ENCODE measurements at places on chromosomes 2 and 18.
A peak's percentile ranks its signal among the peaks of the same experiment; 100 is the strongest.

GRCh38 chr2:172926785-172927640 lies 148.6 kb upstream of the MAP3K20 start:
- DNase-seq: peak; percentile 14

DNA sequence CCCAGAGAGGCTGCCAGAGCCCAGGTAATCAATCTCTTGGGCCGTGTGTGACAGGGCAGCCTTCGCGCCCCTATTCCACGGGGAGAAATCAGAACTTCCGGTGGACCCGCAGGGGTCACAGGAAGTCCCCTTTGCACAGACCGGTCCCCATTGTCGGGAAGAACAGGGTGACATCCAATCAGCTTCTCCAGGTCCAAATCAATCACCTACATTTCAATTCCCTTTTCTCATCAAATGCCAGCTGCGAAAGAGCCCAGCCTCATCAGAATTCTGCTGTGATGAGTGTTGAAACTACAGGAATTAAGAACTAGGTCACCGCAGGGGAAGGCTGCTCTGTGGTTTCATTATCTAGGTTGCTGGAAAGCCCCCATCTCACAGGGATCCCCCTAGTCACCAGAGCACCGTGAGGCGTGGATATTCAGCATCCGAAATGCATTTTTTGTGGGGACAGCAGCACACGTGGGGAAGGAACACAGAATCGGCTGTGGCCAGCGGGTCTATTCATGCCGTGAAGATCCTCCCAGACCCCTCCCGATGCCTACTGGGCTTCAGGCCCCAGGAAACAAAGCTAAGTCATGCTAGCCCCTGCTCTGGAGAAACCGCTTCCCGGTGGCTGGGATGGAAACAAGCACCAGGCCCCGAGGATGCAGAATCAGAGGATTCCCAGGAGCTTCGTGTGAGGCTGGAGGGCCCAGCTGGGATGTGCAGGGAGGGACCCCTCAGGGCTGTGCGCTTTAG lies 193.7 kb upstream of the ID2 start:
- DNase-seq: no peak

DNA sequence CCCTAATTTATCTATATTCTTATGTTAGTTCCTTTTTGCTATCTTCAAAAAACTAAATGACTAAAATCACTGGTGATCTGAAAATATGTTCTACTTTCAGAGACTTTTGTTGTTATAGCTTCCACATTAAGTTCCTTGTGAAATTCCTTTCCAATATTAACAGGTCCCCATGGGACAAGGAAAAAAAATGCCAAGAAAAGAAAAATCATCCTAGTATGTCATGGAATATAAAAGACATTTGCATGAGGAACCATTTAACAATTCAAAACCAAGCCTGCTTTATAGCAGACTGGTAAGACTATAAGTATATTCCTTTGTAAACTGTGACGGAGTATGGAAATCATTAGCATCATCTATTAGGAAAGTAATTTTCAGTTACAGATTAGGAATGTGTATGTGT lies 48.1 kb downstream of the COBLL1 start:
- no peak for DNase-seq

DNA sequence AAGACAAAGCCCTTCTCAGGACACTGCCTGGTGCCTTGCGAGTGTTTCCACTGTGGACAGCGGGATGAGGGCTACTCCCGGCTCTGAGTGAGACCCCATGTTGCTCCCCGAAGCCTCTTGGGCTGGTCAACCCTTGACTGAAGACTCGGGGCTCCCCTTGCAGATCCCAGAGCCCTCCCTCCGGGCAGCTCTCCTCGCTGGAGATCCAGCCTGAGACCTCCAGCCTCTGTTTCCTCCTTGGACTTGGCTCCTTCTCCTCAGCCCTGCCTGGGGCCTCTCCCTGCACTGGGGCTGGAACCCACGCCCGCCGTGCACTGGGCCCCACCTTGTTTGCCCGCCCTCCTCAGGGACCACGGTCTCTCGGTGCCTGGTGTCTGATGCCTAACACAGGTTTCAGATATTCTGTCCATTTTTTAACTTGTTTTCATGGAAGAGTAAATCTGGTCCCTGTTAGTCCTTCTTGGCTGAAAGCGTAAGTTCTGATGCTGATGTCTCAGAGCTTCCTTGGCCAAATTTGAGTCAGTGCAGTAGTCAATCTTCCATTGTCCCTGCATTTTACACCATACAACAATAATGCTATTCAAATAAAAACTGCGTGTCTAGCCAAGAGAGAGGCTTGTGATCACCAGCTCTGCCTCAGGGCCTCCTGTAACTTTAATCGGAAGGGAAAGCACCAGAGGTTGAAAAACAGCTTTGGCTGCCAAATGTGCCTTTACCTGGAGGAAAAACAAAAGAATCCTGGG lies 139.3 kb upstream of the CTDP1 start:
- DNase-seq: no peak

DNA sequence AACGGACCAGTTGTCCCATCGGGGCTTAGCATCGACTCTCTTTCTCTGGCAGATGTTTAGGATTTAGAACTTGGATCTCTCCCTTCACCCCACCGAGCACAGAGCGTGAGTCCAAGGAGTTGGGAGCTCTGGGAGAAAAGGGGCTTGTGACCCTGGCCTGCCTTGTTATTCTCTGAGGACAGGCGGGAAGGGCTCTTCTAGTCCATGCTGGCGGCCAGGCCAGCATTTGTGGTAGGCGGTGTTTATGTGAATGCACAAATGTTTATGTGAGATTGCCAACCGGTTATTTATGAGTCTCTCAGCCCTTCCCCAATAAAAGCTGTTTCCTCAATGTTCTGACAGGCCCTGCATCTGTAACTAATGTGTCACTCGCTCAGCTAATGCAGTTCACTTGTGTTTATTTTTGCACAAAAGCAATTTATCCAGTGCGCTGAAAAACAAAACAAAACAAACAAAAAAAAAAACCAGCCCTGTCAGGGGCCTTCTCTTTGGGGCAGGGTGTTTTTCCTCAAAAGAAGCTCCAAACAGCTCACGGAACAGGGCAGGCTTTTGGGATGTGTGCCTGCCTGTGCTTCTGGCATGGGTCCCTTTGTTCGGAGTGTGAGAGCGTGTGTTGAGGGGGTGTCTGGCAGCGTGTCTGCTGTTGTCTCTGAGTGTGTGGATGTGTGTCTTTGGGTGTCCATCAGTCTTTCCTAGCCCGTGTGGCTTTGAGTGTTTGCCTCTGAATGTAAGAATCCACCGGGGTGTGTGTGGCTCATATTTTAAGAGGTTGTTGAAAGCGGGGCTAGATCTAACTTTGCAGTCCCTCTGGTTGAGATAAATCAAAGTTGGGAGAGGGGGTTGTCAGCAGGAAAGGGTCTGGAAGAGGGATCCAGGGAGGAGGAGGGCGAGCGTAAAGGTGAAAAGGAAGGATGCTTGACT lies 52.8 kb upstream of the HAAO start:
- peak; percentile 82 for DNase-seq

DNA sequence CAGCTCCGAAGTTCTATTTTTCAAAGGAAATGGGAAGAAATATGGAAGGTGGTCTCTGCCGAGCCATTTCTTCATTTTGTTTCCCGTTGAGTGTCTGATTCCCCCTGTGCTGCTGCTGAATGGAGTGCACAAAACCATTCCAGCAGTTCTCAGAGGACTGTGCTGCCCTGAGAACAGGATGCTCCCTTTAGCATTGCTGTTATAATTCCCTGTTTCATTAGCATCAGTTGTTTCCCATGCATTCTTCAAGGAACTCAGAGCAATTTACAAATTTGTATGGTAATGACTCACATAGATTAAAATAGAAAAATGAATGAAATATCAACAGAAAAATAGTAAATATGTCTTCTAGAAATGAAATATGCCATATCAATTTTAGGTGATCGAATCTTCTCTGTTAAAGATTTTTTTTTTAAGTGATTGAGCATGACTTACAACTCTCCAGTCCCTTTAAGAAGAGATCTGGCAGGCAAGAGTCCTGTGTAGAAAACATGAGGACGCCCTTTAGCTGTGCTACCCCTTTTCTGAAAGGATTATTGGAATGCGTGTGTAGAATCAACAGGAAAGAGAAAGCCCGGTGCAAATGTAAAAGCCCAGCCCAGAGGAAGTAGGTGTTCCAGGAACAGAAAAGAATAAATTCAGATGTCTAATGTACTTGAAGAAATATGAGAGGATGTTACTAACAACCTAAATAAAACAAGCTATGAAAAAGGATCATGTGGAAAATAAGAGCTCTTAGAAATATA lies 118.5 kb downstream of the ATP9B start:
- no peak for DNase-seq

- DNase-seq: no peak
These were observed 794.3 kb upstream of the ZEB2 start for GRCh38 chr2:145314119-145314633.

DNA sequence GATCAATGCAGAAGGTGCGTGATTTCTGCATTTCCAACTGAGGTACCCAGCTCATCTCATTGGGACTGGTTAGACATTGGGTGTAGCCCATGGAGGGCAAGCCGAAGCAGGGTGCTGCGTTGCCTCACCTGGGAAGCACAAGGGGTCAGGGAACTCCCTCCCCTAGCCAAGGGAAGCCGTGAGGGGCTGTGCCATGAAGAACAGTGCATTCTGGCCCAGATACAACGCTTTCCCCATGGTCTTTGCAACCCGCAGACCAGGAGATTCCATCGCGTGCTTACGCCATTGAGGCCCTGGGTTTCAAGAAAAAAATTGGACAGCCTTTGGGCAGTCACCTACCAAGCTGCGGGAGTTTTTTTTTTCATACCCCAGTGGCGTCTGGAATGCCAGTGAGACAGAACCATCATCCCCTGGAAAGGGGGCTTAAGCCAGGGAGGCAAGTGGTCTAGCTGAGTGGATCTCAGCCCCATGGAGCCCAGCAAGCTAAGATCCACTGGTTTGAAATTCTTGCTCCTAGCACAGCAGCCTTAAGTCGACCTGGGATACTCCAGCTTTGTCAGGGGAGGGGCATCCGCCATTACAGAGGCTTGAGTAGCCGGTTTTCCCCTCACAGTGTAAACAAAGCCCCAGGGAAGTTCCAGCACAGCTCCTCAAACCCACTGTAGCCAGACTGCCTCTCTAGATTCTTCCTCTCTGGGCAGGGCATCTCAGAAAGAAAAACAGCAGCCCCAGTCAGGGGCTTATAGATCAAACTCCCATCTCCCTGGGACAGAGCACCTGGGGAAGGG lies 21.7 kb downstream of the TFPI start:
- no peak for DNase-seq

DNA sequence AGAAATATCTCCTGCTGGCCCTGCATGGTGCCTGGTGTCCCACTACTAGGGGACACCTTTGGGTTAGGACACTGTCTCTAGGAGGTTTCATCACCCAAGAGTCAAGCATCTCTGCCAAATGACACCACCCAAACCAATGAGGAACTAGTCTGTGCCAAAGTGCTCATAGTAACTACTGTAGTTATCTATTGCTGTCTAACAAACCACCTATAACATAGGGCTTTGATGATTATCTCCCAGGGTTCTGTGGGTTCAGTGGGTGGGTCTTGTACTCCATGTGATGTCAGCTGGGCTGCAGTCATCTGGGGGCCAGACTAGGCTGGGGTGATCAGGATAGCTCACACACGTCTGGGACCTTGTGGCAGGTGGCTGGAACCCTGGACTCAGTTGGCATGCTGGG lies 59.8 kb downstream of the EPAS1 start:
- DNase-seq: no peak

DNA sequence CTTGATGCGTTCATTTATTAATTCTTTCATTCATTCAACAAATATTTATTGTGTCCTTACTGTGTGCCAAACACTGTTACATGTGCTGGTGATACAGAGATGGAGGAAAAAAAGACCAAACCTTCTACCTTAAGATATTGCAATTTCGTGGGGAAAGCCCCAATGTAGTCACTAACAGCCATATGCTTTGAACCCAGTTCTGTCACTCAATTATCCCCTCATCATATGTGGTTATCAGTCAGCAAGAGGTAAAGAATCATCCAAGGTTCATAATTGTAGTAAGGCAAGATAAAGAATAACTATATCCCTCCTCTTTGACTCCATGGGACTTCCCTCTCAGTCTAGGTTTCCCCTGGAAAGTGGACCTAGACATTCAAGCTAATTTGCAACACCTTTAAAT lies 1185.6 kb upstream of the CELF4 start:
- no peak for DNase-seq
